NCI-H2171 treated with DMSO at 0.1 percent for 48 hours (cell line): ENCODE measurements at places on chromosomes 2 and 18.

- no peak for DNase-seq
These were observed 47.0 kb downstream of the C2orf76 start for GRCh38 chr2:119319593-119319992.

DNA sequence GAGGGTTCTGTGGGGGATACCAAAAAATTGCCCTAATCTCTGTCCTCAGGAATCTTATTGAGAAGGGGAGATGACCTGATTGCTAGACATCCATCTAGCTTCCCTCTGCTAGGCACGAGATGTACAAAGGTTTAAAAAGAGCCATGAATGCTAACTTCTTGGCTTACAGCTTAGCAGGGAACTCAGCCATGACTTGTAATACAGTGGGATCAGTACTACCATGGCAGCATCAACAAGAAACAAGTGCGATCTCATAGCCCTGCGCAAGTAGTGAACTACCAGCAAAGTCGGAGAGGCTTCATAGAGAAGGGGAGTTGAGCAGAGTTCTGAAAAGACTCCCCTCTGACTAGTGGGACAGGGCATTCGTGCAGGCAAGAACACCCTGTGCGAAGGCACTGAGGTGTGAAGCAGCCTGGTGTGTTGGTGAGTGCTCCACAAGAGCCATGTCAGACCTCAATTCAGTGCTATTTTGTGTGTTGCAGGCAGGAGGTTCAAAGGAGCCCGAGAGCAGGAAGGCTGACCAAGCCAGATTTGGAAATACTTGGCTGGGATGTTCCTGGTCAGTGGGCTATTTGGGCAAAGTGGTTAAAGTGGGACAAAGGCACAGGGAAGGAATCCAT, 130.0 kb downstream of the FMNL2 start:
- peak; percentile 28 for DNase-seq

- no peak for DNase-seq
These were observed 84.0 kb downstream of the ZAP70 start for GRCh38 chr2:97797355-97797754.

GRCh38 chr2:41940060-41940744, 107.6 kb upstream of the PKDCC start:
- DNase-seq, result no peak

DNA sequence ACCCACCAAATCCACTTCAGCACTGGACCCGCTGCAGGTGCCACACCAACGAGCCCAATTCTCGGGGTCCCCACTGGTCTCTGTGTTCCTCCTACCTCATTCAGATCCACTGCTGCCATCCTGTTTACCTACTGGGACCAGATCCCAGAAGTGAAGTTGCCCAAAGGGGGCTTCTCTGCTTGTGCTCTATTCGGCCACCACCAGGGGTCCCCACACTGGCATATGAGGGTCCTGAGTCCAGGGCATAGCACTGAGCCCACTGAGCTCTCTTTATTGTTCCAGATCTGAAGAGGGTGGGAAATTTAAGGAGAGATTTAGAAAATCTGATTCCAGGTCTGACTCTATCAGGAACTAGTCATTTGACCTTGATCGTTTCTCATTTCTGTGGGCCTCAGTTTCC, 2.4 kb downstream of the GPR45 start:
- no peak for DNase-seq

GRCh38 chr2:31170071-31170698, 31.9 kb upstream of the GALNT14 start:
- peak; percentile 32 for DNase-seq

GRCh38 chr2:235378246-235378645, 115.6 kb upstream of the AGAP1 start:
- no peak for DNase-seq

GRCh38 chr18:240175-240574, 27.7 kb downstream of the THOC1 start:
- DNase-seq, result no peak

GRCh38 chr2:239021651-239022436, 174.0 kb downstream of the TWIST2 start:
- DNase-seq, result no peak

DNA sequence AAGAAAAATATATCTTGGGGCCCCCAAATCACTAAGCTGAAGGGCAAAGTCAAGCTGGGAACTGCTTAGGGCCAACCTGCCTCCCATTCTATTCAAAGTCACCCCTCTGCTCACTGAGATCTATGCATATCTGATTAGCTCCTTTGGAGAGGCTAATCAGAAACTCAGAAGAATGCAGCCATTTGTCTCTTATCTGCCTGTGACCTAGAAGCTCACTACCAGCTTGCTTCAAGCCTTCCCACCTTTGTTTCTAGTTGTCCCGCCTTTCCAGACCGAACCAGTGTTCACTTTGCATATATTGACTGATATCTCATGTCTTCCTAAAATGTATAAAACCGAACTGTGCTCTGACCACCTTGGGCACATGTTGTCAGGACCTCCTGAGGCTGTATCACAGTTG, 479.4 kb downstream of the METTL4 start:
- DNase-seq, result no peak

DNA sequence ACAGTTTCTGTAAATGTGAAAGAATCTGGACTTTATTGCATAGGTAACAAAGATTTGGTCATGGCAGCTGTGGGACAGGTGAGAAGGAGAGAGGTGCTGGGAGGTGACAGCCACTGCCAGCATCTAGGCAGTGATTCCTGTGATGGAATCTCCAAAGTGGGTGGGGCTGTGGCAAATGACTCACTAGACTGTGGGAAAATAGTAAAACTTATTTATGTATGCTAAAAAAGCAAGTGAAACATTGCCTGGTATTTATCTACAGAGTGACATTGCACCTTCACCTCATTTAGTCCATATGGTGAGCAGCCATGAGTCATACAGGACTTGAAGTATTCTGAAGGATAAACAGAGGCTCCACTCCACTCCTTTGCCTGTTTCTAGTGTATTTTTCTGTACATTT, 145.3 kb upstream of the MEX3C start:
- DNase-seq, result no peak

DNA sequence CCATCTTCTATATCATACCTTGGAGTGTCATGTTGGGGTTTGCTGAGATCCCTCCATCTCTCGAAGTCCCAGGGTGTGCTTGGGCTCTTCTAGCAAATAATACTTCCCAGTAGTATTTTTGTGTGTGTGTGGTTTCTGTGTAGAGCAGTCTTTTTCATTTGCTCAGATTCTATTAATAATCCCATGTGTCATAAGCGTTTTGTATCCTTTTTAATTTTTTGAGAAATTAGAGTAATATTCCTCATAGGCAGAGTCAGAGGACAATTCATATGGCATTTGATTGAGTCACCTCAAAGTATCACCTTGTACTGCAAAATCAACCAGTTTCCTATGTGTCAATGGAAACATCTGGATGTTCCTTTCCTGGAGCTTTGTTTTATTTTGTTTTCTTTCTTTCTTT, 37.4 kb upstream of the PPP1R1C start:
- no peak for DNase-seq

DNA sequence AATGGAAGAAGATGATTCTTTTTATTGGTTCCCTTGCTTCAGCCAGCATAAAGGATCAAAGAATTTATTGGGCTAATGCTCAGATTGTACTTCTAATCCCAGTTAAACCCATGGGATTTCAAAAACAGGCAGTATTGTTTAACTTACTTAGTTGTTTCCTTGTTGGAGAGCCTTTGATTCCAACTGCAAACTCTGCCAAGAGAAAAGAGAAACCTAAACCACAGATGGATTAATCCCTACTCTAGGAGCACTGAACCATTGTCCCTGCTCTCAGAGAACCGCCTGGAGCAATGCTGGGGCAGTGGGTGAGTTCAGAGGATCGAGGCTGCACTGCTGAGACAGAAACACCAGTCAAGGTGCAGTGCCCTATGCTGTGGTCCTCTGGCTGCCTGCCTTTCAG, 44.9 kb upstream of the SIGLEC15 start:
- no peak for DNase-seq

DNA sequence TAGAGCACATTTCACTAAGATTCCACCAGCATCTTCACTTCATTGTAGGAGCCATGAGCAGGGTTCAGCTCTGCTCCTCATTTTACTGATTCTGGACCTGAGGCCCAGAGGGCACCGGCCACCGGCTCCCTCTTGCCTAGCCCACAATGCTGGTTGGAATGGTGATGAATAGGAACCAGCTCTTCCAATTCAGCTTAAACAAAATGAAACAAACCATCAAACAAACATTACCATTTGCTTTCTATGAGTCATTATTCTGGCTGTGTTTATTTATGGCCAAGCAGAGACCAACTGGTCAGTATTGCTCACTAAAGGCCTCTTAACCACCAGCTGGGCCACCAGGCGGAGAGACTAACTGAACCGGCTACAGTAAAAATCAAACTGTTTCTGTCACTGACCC, 176.7 kb downstream of the MTX2 start:
- DNase-seq, result no peak

- peak; percentile 42 for DNase-seq
These were observed 19.6 kb downstream of the RSAD2 start for GRCh38 chr2:6896930-6897759.

DNA sequence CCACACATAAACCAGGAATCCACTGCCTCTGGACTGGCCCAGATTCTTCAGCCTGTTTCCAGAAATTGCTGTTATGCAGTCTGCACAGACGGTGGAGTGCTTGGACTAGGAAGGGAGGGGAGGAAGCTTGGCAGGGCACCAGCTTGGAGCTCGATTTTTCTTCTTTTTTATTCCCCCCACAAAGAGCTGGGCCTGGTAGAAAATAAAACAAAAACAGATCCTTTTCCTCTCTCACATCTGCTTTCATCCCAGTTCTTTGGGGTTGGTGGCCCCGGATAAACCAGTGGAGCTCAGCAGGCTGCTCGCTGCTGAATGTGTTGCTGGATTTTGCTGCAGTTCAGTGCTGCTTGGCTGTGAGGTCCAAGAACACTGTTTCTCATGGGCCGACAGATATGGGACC, 16.0 kb downstream of the LRRTM1 start:
- DNase-seq, result peak; percentile 4

GRCh38 chr2:218570850-218571249, 2.2 kb downstream of the CNOT9 start:
- DNase-seq, result no peak

- DNase-seq, result no peak
These were observed 176.8 kb downstream of the KCNS3 start for GRCh38 chr2:18055290-18055689.

DNA sequence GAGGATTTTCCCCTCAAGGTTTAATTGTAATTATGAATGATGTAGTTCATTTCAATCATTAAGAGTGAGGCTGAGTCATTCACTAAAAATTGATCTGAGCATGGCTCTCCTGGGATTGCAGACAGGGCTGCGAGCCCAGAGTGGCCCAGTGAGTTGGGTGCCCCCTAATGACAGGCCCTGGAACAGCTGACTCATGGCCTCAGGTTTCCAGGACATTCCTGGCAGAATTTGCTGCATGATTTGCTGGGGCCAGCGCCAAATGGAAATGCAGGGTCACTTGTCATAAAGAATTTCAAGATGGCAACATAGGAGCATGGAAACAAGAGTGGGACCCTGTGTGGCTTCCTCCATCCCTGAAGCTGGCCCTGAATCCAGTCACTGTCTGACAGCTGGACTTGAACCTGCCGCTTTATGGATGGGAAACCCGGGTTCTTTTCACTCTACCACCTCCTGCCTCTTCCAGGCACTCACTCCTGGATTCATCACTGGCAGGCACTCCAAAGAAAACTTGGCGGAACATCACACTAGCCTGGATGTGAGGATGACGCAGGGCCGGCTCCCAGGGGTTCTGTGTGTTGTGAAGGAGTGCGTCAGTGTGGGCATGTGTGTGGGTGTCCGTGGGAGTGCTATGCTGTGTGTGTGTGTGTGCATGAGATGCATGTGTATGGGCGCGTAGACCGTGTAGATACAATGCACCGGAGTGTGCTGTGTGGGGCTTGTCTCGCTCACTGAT, 15.2 kb downstream of the OTOF start:
- peak; percentile 20 for DNase-seq

DNA sequence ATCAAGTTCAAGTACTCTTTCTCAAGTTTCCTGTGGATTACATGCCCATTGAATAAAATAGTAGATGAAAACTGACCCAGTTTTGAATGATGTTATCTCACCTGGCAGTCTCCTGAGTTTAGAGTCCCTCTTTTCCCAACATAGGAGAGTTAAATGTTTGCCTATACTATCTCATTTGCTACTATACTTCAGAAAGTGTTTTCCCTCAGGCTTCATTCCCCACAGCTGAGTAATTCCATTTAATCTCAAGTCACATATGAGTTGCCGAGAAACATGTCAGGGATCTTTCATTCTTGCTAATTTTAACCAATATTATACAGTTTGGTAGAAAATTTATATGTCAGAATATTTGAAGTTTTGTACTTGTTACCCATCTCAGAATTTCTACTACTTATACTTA, 150.4 kb upstream of the CDH19 start:
- DNase-seq, result no peak

DNA sequence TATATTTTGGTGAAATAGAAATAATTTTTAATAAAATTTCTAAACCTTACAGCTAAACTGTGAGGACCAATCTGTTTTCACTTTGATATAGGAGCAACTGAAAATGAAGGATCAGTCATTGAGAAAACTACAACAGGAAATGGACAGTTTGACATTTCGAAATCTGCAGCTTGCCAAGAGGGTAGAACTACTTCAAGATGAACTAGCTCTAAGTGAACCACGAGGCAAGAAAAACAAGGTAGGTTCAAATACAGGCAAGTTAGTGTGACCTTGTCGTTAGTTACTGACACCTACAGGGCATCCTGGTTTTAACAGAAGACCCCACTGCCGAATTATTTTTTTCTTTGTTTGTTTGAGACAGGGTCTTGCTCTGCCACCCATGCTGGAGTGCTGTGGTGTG, 75.5 kb upstream of the STON1 start:
- DNase-seq, result no peak

DNA sequence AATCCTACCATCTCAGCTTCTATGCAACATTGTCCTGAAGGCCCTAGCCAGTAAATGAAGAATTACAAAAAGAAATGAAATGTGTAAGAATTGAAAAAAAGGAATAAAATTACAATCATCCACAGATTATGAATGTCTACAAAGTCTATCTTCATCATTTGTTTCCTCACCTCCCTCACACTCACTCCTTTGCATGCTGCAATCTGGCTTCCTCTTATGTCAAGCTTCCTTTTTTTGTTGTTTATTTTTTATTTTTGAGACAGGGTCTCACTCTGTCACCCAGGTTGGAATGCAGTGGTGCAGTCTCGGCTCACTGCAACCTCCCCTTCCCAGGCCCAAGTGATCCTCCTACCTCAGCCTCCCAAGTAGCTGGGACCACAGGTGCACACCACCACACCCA, 129.0 kb downstream of the CABYR start:
- no peak for DNase-seq

DNA sequence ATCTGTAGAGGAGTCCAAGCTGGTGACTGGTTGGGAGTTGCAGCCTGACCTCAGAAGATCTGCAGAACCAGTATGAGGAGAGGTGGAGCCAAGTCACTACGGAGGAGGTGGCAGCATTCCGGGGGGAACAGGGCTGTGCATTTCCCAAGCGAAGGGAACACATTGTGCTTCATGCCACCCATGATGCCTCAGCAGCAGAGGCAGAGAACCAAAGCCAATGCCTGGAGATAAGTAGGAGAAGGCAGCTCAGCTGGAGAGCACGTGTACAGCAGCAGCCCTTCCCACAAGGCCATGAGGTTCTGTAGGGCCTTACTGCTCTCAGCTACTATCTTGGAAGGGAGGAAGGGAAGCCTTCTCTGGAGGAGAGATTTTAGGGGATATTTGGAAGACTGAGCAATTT, 67.2 kb upstream of the LRPPRC start:
- DNase-seq, result no peak

- peak; percentile 13 for DNase-seq
These were observed 11.5 kb downstream of the IGFBP5 start for GRCh38 chr2:216683846-216684245.

- no peak for DNase-seq
These were observed 150.6 kb downstream of the MYCN start for GRCh38 chr2:16090650-16091575.
